ENCODE measurements at places on chromosomes 11 and 22. TPM values are rescaled to one million over a fixed set of nuclear protein-coding genes. Genes with fewer than 3 reads are reported as not detected.

Gene FOLR2
- 15.1 TPM for total RNA-seq

Gene SPCS2
- 28.7 TPM for total RNA-seq

Gene OLFML1
- total RNA-seq = 29.2 TPM

Gene CECR2
- total RNA-seq = 8.9 TPM

Gene PRR33
- total RNA-seq = 1.0 TPM

Gene LIF
- total RNA-seq = 0.52 TPM

Gene RDX
- 56.4 TPM for total RNA-seq

Gene OR5B3
- not detected for total RNA-seq

Gene TBX10
- not detected for total RNA-seq

Gene TPBGL
- total RNA-seq = not detected

Gene OR51G1
- total RNA-seq = not detected

Gene SAA2
- not detected for total RNA-seq

Gene SAA1
- not detected for total RNA-seq

Gene FAM111B
- total RNA-seq = 3.7 TPM

Gene TSKU
- total RNA-seq = 6.8 TPM

Gene SCUBE1
- total RNA-seq = under 0.01 TPM

Gene OR5P2
- total RNA-seq = not detected

Gene LRRC32
- 6.3 TPM for total RNA-seq

Gene MN1
- 2.6 TPM for total RNA-seq

Gene CBX6
- 19.3 TPM for total RNA-seq

Gene PDGFB
- total RNA-seq = 8.9 TPM

Gene PAFAH1B2
- 75.2 TPM for total RNA-seq

Gene CERK
- 18.3 TPM for total RNA-seq

Gene VSTM5
- total RNA-seq = not detected

Gene BARX2
- total RNA-seq = not detected

Gene PGA3
- total RNA-seq = 0.52 TPM

Gene VSIG2
- total RNA-seq = not detected

Gene NXPE1
- not detected for total RNA-seq

Gene CHRM1
- total RNA-seq = not detected

Gene SHISA8
- 1.0 TPM for total RNA-seq

Gene SCN3B
- 8.9 TPM for total RNA-seq

Gene ENTHD1
- total RNA-seq = not detected

Gene SEZ6L
- total RNA-seq = 0.52 TPM

Gene PIK3IP1
- 6.3 TPM for total RNA-seq

Gene SLC22A25
- total RNA-seq = not detected

Gene CLMP
- total RNA-seq = 8.9 TPM

Gene E2F8
- total RNA-seq = 4.2 TPM

Gene NECTIN1
- total RNA-seq = 4.2 TPM

Gene HEPN1
- total RNA-seq = not detected

Gene ST14
- total RNA-seq = 0.52 TPM

Gene MISFA
- not detected for total RNA-seq

Gene KIF18A
- total RNA-seq = 4.7 TPM

Gene PKP3
- 1.0 TPM for total RNA-seq
